ENCODE measurements at places on chromosomes 5 and 9.

DNA sequence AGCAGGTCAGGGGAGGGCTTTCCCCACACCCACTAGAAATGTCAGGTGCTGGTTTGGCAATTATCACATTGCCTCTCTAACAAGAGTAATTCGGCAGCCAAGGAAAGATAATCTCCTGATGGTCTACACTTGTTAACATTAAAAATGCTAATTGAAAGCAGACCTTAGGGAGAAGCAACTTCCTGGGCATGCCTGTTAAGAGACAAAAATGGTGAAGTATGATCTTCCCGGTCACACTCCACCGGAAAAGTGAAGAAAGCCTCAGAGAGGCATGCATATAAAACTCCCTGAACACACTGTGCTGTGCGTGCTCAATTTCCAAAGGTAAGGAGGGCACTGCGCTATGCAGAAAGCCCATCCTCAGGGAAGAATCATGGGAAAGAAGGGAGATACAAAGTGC, 244.3 kb downstream of the FAM170A start:
- no peaks in the 10 kb centered on the region for H3K36me3 ChIP-seq
- no peaks in the 10 kb centered on the region for H3K4me1 ChIP-seq
- no peak overlapping the region for H3K4me3 ChIP-seq
- no peak overlapping the region for H3K27ac ChIP-seq
- H3K27me3 ChIP-seq, result no peaks in the 10 kb centered on the region

DNA sequence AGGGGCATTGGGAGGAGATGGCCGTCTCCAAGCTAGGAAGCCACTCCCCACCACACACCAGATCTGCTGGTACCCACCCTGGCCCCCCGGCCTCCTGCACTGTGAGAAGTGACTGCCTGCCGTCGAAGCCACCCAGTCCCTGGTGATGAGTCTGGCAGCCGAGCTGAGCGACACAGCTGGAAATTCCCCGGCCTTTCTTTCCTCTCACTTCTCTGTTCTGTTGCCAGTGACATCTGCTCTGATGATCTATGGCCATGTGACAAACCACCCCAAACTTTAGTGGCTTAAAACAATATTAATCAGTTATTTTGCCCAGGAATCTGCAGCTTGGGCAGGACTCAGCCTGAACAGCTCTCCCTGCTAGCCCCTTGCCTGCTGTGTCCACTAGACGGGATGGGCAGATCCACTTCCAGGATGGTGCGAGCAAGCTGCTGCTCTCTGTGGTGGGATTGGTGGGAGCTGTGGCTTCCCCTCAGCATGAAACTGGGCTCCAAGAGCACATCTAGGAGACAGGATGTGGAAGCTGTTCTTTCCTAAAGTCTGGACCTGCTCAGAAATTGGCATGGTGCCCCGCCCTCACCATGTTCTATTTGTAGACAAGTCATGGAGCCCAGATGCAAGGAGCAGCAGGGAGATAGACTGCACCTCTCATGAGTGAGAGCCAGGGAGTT, 211.2 kb downstream of the GADD45G start:
- DNase-seq, result no peak
- H3K27me3 ChIP-seq, result peaks cover 32% of the 10 kb centered on the region
- H3K4me3 ChIP-seq, result no peak overlapping the region
- H3K27ac ChIP-seq, result no peak overlapping the region
- H3K36me3 ChIP-seq, result no peaks in the 10 kb centered on the region
- H3K4me1 ChIP-seq, result no peaks in the 10 kb centered on the region

GRCh38 chr9:34796924-34797323, 87.0 kb upstream of the CCL21 start:
- H3K4me1 ChIP-seq, result no peaks in the 10 kb centered on the region
- no peak overlapping the region for H3K4me3 ChIP-seq
- peaks cover 73% of the 10 kb centered on the region for H3K27me3 ChIP-seq
- H3K27ac ChIP-seq, result no peak overlapping the region
- no peak for DNase-seq

GRCh38 chr9:20698782-20699181, 14.7 kb downstream of the FOCAD start:
- no peak overlapping the region for H3K27ac ChIP-seq
- H3K4me1 ChIP-seq, result peaks cover 16% of the 10 kb centered on the region
- H3K27me3 ChIP-seq, result no peaks in the 10 kb centered on the region
- no peak for DNase-seq
- no peak overlapping the region for H3K4me3 ChIP-seq

GRCh38 chr9:71830153-71830552, 61.8 kb upstream of the CEMIP2 start:
- no peaks in the 10 kb centered on the region for H3K27me3 ChIP-seq
- H3K4me1 ChIP-seq, result no peaks in the 10 kb centered on the region
- no peaks in the 10 kb centered on the region for H3K36me3 ChIP-seq
- DNase-seq, result no peak
- H3K4me3 ChIP-seq, result no peak overlapping the region

DNA sequence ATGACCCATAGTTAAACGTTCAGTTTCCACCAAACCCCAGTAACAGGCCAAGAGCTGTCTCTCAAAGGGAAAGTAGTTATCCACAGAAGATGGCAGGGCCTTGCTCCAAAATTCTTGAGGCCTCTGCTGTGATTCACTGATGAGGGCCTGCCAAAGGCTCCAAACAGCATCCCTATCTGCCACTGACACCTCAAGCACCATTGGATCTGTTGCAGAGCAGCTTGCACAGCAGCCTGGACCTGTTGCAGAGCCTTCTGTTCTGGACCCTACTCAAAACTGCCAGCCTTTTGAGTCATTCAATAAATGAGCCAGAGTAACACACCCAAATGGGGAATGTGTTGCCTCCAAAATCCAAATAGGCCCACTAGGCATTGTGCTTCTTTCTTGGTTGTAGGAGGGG, 741.5 kb upstream of the RGMB start:
- DNase-seq, result no peak
- H3K4me3 ChIP-seq, result no peak overlapping the region
- H3K36me3 ChIP-seq, result no peaks in the 10 kb centered on the region
- no peaks in the 10 kb centered on the region for H3K4me1 ChIP-seq
- no peak overlapping the region for H3K27ac ChIP-seq

Data from effector memory CD8-positive, alpha-beta T cell (primary cell).